ENCODE measurements at places on chromosomes 1 and 21. TPM values are rescaled to one million over a fixed set of nuclear protein-coding genes. Genes with fewer than 3 reads are reported as not detected.
A peak's percentile ranks its signal among the peaks of the same experiment; 100 is the strongest.

The DNALI1 gene
- not detected for total RNA-seq

The DNAJC28 gene
- 0.16 TPM for total RNA-seq

GRCh38 chr1:54413295-54413694 is 7.1 kb upstream of the SSBP3 start:
- peak overlapping the region; percentile 58 for H3K27ac ChIP-seq
- H3K4me3 ChIP-seq: peak overlapping the region; percentile 57
- H3K36me3 ChIP-seq: no peaks in the 10 kb centered on the region
- peaks cover 31% of the 10 kb centered on the region for H3K4me1 ChIP-seq

The GJA5 gene
- not detected for total RNA-seq

GRCh38 chr1:155006601-155007101 is 4.0 kb downstream of the ZBTB7B start:
- H3K4me3 ChIP-seq: peak overlapping the region; percentile 76
- H3K27me3 ChIP-seq: no peaks in the 10 kb centered on the region

DNA sequence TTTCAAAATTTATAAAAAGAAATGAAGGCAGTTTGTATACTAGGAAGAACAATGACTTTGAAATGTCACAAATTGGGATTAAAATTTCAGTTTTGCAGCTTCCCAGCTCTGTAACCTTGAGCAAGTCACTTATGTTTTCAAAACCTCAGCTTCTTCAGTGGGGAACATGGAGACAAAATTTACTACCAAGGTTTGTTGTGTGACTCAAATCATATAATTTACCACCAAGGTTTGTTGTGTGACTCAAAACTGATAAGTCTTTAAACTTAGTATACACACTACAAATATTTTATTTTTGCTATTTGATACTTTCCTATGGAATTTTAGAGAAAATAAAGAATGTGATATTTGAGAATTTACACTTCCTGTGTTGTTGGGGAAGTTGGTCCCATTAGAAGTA is 219.9 kb downstream of the KCTD3 start:
- H3K4me3 ChIP-seq: no peak overlapping the region
- no peaks in the 10 kb centered on the region for H3K36me3 ChIP-seq
- no peaks in the 10 kb centered on the region for H3K27me3 ChIP-seq
- no peak overlapping the region for H3K27ac ChIP-seq

DNA sequence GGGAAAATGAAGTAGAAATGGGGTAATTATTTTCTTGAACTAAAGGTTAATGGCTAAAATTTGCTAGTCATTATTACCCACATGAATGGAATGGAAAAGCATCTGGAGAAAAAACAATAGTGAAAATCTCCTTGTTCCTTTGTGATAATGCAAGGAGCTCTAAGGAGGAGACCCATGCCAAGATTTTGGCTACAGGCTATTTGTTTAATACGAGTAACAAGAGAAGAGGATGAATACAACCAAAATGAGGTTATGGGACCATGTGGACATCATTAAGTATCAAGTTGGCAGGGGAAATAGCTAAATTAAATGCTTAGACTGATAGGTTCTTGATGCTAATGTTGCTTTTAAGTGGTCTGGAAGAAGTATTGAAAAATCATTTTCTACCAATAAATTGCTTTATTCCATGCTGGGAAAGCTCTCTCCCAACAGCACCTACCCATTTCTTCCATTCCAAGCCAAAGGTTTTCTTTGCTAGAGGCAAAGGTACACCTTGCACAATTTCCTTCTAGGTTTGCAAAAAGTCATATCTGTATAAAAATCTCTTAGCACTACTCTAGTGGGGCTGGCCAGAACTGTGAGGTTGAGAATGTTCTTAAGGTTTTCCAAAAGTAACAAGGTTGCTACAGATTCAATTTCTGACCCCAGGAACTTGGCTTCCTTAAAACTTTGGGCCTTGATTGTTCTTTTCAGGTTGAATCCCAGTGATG is 100.2 kb downstream of the SMYD2 start:
- H3K4me1 ChIP-seq: peaks cover 53% of the 10 kb centered on the region
- no peak overlapping the region for H3K4me3 ChIP-seq

- H3K4me3 ChIP-seq: no peak overlapping the region
- no peak overlapping the region for H3K27ac ChIP-seq
- H3K36me3 ChIP-seq: no peaks in the 10 kb centered on the region
- no peak for DNase-seq
Measured at GRCh38 chr1:147717706-147718097, 42.7 kb downstream of the GJA5 start.

GRCh38 chr1:3707298-3707938 is 44.8 kb upstream of the CCDC27 start:
- H3K27ac ChIP-seq: no peak overlapping the region
- H3K36me3 ChIP-seq: no peaks in the 10 kb centered on the region
- H3K4me3 ChIP-seq: no peak overlapping the region
- no peak for DNase-seq
- peaks cover 4% of the 10 kb centered on the region for H3K4me1 ChIP-seq

DNA sequence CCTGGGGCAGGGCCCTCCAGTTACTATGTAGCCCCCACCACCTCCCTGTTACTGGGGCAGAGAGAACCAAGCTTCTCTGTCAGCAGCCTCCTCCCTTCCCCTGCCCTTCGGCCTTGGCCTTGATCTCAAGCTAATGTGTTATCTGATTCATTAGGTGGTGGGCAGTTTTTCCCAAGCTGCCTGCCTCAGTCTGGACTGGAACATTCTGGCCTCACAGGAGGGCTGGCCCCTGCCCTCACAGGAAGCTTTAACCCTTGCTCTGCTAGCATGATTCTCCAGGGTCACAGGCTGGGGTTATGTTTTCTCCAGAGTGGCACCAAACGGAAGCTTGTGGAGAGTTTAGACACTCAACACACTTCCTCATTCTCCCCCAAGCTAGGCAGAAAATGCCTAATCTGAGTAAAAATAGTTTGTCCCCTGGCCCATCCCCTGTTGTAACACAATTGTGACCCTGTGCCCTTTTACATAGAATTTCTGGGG is 37.2 kb upstream of the SLC6A9 start:
- H3K27me3 ChIP-seq: peaks cover 20% of the 10 kb centered on the region
- no peak for DNase-seq
- no peak overlapping the region for H3K27ac ChIP-seq
- H3K4me1 ChIP-seq: no peaks in the 10 kb centered on the region
- no peak overlapping the region for H3K4me3 ChIP-seq
- H3K36me3 ChIP-seq: no peaks in the 10 kb centered on the region

GRCh38 chr1:147207192-147207591 is 17.9 kb downstream of the FMO5 start:
- DNase-seq: no peak
- H3K4me3 ChIP-seq: no peak overlapping the region
- H3K4me1 ChIP-seq: no peaks in the 10 kb centered on the region
- no peaks in the 10 kb centered on the region for H3K36me3 ChIP-seq

- no peaks in the 10 kb centered on the region for H3K4me1 ChIP-seq
- no peak overlapping the region for H3K4me3 ChIP-seq
- H3K27ac ChIP-seq: no peak overlapping the region
Measured at GRCh38 chr21:35370671-35371070, 321.6 kb upstream of the RUNX1 start.

DNA sequence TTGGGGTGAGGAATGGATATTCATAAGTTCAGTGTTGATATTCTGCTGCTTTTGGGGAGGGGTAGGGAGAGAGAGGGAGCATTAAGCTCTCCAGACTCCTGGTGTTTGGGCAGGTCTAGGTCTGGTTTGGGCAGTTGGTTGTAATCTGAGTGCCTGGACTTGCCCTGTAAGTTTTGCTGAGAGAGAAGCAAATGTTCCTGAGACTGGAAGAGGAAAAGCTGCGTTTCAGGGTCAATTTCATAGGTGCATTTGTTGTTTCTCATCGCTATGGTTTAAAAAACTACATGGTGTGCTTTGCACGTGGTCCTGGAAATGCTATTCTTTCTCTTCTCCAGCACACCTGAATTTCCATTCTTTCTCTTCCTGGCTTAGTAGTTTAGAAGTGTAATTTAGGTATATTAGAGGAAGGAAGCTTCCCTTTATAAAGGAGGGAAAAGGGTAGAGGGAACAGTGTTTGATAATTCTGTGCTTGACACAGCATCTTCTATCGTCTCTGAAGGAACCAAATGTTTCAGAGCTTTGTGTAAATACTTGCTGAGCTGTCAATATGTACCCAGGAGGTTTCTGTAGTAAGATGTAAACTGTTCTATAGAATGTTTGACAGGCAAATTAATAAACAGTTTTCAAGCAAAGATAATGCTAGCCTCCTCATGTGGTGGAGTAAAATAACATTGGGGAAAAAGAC is 6.3 kb downstream of the ARID1A start:
- peaks cover 25% of the 10 kb centered on the region for H3K4me1 ChIP-seq
- DNase-seq: no peak
- no peak overlapping the region for H3K4me3 ChIP-seq
- no peak overlapping the region for H3K27ac ChIP-seq

DNA sequence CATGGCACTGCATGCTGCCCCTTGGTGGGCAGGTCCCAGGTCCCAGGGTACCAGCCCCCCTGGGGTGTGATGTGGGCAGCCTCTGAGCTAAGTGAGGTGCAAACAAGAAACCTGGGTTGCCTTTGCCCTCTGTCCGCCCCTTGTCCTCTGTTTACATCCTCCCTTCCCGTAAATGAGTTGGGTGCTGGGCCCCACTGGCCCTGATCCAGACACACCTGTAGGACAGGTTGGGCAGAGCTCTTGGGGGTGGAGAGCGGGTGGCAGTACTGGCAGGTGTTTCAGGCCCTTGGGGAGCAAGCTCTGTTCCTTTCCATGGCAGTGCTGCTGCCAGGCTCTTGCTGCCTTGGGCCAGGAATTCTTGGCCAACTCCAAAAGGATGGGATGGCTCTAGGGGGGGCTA is 35.8 kb downstream of the ELF3 start:
- peaks cover 5% of the 10 kb centered on the region for H3K27me3 ChIP-seq
- no peak overlapping the region for H3K4me3 ChIP-seq
- no peaks in the 10 kb centered on the region for H3K36me3 ChIP-seq
- no peak overlapping the region for H3K27ac ChIP-seq
- DNase-seq: no peak
- no peaks in the 10 kb centered on the region for H3K4me1 ChIP-seq

DNA sequence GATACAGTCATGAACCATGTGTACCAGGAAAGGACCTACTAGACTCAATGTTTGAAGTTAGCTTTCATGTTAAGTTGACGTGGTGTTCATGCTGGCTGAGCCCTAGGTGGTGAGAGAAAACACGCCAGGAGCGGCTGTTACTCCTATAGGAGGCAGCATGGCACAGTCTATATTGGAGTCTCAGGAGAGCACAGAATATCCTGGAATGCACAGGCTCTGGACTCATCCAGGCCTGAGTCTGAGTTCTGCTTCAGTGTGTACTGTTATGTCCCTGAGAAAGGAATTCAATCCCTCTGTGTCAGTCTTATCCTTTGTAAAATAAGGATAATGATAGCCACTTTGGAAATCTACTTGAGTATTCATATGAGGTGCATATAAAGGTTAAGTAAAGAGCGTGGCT is 41.2 kb downstream of the DPT start:
- no peak overlapping the region for H3K27ac ChIP-seq
- no peak for DNase-seq
- no peak overlapping the region for H3K4me3 ChIP-seq
- no peaks in the 10 kb centered on the region for H3K4me1 ChIP-seq
- H3K27me3 ChIP-seq: peaks cover 15% of the 10 kb centered on the region
- H3K36me3 ChIP-seq: no peaks in the 10 kb centered on the region

GRCh38 chr1:30748098-30748698 is 9.4 kb downstream of the LAPTM5 start:
- no peaks in the 10 kb centered on the region for H3K27me3 ChIP-seq
- H3K27ac ChIP-seq: peak overlapping the region; percentile 96
- peaks cover 56% of the 10 kb centered on the region for H3K36me3 ChIP-seq
- no peak for DNase-seq

Measured in activated T-helper 2 cell treated with anti-CD3 and anti-CD28 coated beads, Interferon-gamma antibody, Interleukin-2, Interleukin-4, amounts not matched to agents 10 μg/mL and 5 μg/mL and 100 μg/mL, durations not matched to agents 14 hours and 24 hours and 36 hours (primary cell).